ENCODE measurements at places on chromosomes 1 and 21. TPM values are rescaled to one million over a fixed set of nuclear protein-coding genes. Genes with fewer than 3 reads are reported as not detected.

The S100A2 gene
- total RNA-seq, result 1.7 TPM

The CRNN gene
- not detected for total RNA-seq

The S100A7 gene
- not detected for total RNA-seq

The SLC35A3 gene
- total RNA-seq, result 9.7 TPM

The CELA3A gene
- total RNA-seq, result not detected

The HMGCL gene
- 41.1 TPM for total RNA-seq

The MROH9 gene
- not detected for total RNA-seq

The NTMT2 gene
- total RNA-seq, result 2.1 TPM

The SAMSN1 gene
- total RNA-seq, result 1.8 TPM

GRCh38 chr1:114397601-114398000, 113.4 kb downstream of the TRIM33 start:
- DNase-seq, result no peak

- DNase-seq, result no peak
Observed at GRCh38 chr1:172467446-172467845, 23.6 kb upstream of the PIGC start.

- DNase-seq, result no peak
Observed at GRCh38 chr1:20383631-20384030, 93.0 kb downstream of the VWA5B1 start.

GRCh38 chr21:36547464-36547863, 67.5 kb upstream of the CLDN14 start:
- no peak for DNase-seq

DNA sequence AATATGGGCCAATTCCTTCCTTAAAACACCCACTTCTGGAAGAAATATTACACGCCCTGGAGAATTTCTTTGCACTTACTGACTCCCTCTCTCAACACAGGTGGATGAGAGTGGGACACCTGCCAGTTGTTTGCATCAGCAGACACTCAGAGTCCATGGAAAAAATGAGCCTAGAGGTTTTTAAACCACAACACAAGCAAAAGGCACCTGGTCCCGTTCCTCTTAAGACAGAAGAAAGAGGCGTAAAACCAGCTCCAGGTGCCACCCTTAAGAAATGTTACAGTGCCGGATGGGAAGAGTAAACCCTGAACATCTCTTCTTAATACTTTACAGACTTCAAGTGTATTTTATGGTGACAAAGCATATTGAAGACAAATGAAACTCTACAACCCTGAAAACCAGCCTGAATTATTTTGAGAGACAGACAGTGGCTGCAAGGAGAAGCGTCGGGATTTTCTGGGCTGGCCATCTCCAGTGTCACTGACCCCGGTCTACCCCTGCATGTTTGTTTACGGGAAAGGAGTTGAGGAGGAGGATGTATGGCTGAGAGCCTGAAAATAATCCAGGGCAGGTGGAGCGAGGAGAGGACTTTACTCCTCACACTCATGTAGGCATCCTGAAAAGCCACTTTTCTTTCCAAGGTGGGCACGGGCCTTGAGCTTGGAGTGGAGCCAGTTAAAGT, 7.8 kb upstream of the RIPK4 start:
- DNase-seq, result no peak

GRCh38 chr1:155474146-155474545, 88.5 kb downstream of the ASH1L start:
- DNase-seq, result no peak

- DNase-seq, result no peak
Observed at GRCh38 chr21:41943851-41944250, 10.0 kb downstream of the C2CD2 start.

GRCh38 chr21:26513212-26513611, 59.9 kb downstream of the CYYR1 start:
- no peak for DNase-seq

DNA sequence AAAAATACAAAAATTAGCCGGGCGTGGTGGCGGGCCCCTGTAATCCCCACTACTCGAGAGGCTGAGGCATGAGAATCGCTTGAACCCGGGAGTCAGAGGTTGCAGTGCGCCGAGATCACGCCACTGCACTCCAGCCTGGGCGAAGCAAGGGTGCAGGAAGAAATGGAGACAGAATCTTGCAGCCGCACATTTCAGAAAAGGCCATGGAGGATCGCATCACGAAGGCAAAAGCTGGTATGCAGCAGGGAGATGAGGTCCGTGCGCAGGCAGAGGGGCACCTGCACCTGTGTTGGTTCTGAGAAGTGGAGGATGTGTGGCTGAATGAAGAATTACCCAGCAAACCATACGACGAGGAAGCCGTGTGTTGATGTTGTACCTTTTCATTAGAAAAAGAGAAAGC, 53.0 kb upstream of the ABCG1 start:
- no peak for DNase-seq

- DNase-seq, result peak; percentile 71
Observed at GRCh38 chr1:94039514-94039870, 81.5 kb downstream of the ABCA4 start.

GRCh38 chr21:40176724-40177123, 309.5 kb downstream of the PCP4 start:
- DNase-seq, result no peak

DNA sequence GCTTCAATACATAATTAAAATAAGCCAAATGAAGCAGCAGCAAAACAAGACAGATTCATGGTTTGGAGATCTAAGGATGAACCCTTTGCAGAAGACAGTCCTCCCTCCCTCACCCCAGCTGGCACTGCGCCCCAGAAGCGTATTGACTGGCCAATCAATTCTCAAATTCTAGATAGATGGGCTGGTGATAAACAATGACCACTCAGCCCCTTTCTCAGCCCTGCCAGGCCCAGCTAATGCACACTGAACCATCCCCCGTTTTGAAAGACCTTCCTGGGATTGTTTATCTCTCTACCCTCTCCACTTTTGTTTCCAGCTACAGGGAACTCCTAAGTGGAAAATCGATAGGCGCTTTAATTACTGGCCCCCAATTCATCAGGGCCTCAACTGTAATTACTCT, 29.0 kb downstream of the TNR start:
- no peak for DNase-seq

DNA sequence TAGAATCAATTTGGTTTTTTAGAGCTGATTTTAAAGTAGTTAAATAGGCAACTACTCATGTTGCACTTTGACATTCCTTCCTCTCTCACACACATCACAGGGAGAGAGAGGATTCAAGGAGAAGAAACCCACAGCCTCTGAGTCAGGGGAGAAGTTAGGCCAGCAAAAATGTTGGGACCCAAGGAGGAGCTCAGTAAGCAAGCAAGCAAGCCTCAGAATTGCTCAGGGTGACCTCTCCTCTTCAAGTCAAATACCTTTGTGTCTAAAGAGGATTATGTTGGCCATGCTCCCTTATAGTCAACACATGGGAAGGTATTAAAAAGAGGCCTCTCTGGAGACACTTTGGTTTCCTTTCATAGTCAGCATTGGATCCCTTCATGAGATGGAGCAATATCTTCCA, 80.5 kb upstream of the WARS2 start:
- DNase-seq, result no peak

- DNase-seq, result no peak
Observed at GRCh38 chr1:214538496-214538895, 12.9 kb downstream of the PTPN14 start.

DNA sequence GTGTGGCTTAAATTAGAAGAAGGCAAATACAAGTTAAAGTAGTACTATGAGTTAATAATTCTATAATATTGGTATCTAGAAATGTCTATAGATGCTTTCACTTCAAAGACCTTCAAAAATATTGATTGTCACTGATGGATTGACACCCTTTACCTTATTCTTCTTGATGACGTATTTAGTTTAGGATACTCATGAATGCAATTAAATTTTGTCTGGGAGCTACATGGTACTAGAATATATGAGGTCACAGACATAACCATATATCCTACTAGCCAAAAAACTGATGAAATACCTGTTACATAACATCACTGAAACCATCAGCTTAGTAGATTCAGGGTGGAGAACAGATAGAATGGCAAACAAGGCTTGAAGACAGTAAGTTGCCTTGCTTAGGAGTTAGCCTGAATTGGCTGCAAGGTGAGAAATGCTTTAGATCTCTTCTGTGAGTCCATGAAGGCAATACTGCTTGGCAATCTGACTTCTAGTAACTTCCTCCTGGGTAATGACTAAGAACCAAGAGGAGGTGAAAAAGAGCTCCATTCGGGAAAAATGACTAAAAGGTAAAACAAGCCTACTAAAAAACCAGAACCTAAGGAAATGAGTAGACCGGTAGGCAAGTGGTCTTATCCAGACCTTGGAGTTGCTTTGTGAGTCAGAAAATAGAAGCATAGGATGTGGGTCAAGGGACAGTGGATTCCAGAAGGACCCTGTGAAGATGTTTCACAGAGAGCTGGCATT, 16.9 kb upstream of the ARHGAP29 start:
- DNase-seq, result no peak

DNA sequence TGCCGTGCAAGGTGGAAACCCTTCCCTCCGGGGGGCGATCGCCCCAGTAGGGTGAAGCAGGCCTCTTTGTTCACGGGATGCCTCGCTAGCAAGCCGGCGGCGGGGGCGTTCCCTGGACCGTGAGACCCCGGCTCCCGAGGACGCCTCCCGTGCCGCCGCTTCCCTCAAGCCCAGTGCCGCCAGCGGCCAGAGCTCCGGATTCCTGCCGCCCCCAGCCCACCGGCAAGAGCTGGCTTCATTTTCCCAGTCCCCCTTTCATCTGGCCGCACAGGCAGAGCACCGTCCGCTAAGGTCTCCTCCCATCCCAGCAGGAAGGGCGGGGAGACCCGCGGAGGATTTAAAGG, 16.3 kb downstream of the IER5 start:
- DNase-seq, result no peak

DNA sequence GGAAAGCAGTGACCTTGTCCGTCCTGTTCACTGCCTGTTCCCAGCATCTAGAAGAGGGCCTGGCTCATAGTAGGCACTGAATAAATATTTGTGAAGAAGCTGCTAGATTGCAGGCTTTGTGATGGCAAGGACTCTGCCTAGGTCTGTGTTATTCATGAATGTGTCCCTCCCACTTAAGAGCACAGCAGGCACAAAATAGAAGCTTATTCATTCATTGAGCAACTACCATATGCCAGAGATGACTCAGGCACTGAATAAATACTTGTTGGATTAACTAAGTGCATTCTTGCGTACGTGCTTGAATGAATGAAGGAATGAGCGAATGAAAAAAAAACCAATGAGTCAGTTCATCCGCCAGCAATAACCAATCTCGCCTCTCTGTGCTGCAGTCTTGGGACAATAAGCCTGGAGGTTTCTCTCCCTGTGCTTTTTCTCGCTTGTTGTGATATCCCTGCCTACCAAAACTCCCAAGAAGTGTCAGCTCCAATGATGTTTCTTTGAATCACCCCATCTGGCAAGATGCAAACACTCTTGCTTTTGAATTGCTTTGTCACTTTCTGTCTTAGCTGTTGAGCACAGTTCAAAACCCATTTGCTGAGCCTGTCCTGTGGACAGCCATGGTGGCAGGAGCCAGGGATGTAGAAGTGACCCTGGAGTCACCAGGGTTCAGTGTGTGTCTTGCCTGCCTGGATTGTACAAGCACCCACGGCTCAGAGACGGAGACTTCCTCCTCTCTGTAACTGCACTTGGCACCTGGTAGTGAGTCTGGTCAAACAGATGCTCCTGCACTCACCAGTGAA, 143.9 kb downstream of the KAZN start:
- no peak for DNase-seq

GRCh38 chr1:230174471-230175162, 107.6 kb downstream of the GALNT2 start:
- no peak for DNase-seq

DNA sequence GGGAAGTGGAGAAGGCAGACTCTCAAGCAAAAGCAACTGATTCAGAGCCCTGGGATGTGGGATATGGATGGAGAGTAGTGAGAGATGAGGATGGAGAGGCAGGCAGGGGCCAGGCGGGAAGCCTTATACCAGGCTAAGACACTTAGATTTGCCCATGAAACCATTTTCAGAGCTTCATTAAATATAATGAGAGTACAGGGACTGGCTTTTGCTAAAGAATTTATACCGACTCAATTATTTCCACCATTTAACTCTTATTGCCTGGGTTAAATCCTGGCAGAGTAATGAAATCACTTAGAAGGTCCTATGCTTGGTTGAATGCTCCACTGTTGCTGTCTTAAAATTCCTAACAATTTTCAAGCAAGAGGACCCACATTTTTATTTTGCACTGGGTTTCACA, 311.7 kb downstream of the KCNH1 start:
- DNase-seq, result no peak

- DNase-seq, result no peak
Observed at GRCh38 chr1:59568158-59568935, 246.4 kb upstream of the HOOK1 start.

- no peak for DNase-seq
Observed at GRCh38 chr1:31570906-31571305, 5.4 kb upstream of the TINAGL1 start.

- DNase-seq, result no peak
Observed at GRCh38 chr1:94961988-94962387, 35.1 kb upstream of the CNN3 start.

- DNase-seq, result no peak
Observed at GRCh38 chr1:3197781-3198316, 128.8 kb downstream of the PRDM16 start.

- no peak for DNase-seq
Observed at GRCh38 chr1:228830954-228831481, 95.7 kb downstream of the RHOU start.

DNA sequence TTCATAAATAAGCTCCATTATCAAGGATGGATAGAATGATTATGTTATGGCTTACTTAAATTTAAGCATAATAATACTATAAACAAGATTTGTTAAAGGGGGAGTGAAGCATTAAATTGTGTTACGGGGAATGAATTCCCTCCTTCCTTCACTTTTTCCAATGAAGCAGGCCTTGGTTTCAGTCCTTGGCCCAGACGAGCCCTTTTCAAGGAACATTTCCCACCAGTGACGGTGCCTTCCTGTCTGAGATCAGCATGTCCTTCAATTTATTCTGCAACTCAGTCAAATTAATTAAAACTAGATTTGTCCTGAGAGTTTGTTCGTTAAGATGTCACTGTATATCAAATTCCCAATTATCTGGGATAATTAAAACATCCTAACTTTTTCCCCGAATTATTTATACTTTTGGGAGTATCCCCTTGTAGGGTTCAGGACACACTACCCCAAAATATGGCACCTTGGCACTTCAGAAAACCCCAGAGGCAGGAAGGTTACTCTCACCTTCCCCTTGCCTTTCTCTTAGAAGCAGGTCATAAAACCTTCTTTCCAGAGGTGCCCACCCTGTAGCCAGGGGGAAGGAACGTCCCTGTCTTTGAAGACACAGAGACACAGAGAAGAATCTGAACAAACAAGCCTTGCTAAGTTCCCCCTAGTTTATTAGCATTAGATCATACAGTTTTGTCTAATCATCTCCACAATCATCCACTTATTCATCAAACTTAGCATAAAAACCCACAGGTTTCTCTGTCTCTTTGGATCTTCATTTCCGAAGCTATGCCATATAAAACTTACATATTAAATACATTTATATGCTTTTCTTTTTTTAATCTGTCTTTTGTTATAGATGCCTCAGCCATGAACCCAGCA, 86.2 kb upstream of the ARHGAP29 start:
- DNase-seq, result no peak

- DNase-seq, result no peak
Observed at GRCh38 chr21:44585892-44586291, 5.5 kb upstream of the KRTAP10-5 start.

DNA sequence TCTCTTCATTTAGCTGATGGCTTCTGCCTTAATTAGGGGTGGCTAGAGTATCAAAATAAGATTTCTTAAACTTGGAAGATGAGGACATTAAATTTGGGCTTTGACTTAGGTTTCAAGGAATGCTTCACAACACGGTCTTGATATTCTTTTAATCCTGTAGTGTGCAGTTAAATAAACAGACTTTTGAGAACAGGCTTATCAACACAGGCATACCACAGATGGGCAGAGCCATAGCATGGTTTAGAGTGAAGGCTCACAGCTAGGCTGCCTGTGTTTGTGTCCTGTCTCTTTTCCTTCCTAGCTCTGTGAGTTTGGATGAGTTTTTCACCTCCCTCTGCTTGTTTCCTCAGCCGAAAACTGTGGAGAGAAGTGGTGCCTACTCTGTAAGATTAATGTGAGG, 102.3 kb upstream of the IPO9 start:
- no peak for DNase-seq
